T-helper 2 cell (primary cell): ENCODE measurements at places on chromosomes 3 and 15.
A peak's percentile ranks its signal among the peaks of the same experiment; 100 is the strongest.

- no peak for DNase-seq
Measured at GRCh38 chr3:136954251-136954650, 3.5 kb upstream of the IL20RB start.

- DNase-seq = no peak
Measured at GRCh38 chr3:159273608-159274007, 471.8 kb downstream of the MFSD1 start.

GRCh38 chr3:8532251-8532871, 30.7 kb downstream of the LMCD1 start:
- no peak for DNase-seq

- DNase-seq = no peak
Measured at GRCh38 chr3:101847328-101847727, 2.0 kb upstream of the NFKBIZ start.

- DNase-seq = no peak
Measured at GRCh38 chr3:16174976-16175901, 759 bp downstream of the GALNT15 start.

GRCh38 chr3:159974-160373, 36.6 kb upstream of the CHL1 start:
- DNase-seq = no peak

GRCh38 chr3:23760871-23761373, 44.8 kb upstream of the UBE2E1 start:
- DNase-seq = no peak

DNA sequence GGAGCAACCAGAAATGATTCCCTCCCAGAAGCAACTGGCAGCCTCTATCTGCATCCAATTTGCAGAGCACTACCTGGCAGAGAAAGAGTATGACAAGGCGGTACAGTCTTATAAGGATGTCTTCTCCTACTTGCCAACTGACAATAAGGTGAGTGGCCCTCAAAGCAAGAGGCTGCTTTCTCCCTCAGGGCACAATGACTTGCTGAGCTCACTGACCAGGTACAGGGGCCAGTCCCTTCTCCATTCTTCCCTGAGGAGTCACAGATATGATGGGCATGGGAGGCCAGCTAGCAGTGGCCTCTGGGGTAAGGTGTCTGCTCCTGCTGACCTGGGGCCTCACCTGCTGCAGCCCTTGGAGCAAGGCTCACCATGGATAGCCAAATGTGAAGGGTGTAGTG, 20.3 kb downstream of the CSRNP1 start:
- DNase-seq = no peak

DNA sequence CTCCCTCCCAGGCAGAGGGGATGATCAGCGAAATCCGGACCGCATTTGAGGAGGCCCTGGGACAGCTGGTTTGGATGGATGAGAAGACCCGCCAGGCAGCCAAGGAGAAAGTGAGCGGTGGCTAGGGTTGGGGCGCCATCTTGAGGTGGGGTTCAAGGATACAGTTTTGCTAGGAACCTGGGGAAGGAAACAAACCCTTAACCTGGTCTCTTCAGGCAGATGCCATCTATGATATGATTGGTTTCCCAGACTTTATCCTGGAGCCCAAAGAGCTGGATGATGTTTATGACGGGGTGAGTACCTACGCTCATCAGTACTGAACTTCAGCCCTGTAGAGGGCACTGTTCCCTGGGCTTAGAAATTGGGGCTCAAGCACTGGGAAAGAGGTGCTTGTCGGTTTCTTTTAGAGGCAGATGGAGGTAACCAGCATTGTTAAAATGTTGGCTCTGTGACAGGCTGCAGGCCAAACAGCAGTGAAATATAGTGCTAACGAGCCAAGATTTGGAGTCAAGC, 9.6 kb upstream of the PSMD2 start:
- peak; percentile 51 for DNase-seq

GRCh38 chr3:27714692-27715453, 7.2 kb downstream of the EOMES start:
- no peak for DNase-seq

GRCh38 chr15:99084965-99085364, 19.9 kb upstream of the SYNM start:
- DNase-seq = no peak

DNA sequence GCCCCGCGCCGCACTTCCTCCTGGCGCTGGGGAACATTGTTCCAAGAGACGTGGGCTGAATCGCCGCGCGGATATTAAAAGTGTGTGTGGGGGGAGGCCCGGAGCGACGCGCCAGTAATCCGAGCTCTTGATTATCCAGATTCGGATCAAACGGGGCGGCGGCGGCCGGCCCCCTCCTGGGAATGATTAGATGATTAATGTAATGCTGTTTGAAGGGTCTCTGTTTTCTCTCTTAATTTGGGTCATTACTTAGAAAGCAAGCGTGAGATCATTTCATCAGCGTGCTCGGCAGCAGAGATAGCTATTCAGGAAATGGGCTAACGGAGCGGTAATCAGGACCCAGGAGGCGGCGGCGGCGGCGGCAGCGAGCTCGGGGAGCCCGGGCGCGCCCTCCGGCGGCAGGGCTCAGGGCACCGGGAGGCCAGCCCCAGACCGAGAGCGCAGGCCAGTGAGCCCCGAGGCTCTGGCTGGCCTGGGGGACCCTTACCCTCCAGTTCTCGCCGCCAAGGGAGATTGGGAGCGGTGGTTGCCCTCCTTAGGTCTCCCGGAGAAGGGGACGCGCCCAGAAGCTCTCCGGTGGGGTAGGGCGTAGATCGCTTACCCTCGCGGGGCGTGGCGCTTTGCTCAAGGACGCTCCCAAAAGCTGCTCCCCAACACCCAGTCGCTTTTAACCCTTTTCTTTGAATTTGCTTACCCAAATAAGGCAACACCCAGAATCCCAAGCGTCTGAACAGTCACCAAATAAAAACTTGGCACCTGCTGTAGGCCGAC, 4.5 kb downstream of the FEZF2 start:
- DNase-seq = no peak

DNA sequence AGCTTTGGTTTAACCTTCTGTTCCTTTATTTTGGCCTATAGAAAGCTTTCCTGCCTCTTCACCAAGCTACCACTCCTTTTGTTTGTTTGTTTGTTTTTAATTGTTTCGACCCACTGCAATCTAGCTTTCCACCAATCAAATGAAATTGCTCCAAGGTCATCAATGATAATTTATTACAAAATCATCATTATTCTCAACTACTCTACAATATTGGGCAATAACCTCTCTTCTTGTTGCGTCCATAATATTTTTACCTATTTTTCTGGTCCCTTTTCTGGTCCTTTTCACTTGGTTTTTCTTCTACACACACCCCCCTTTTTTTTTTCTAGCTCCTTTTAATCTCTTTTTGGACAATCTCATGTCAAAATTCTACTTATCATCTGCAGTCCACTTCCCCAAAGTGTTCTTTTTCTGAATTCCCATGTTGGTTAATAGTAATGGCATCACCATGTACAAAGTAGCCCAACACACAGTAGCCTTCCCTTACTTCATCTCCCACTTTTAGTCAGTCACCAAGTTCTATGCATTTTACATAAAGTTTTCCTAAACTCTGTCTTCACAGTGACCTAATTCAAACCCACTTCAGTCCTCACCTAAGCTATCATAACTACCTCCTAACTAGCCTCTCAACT, 11.0 kb upstream of the ANKRD28 start:
- no peak for DNase-seq

DNA sequence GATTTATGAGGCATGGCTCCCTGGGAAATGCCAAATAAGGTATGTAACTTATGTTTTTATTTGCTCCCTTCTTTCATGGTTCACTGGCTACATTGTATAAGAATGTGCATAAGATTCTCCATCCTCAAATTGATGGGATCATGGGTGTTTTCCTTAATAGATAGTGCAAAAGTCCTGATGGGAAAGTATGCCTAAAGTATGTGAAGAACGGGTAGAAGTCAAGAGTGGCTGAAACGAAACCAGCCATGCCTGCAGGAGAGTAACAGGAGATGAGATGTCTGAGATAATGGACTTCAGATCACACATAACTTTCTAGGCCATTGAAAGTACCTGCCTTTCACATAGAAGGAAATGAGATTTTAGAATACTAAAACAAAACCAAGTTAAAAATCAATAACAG, 56.5 kb downstream of the ZBBX start:
- DNase-seq = no peak

DNA sequence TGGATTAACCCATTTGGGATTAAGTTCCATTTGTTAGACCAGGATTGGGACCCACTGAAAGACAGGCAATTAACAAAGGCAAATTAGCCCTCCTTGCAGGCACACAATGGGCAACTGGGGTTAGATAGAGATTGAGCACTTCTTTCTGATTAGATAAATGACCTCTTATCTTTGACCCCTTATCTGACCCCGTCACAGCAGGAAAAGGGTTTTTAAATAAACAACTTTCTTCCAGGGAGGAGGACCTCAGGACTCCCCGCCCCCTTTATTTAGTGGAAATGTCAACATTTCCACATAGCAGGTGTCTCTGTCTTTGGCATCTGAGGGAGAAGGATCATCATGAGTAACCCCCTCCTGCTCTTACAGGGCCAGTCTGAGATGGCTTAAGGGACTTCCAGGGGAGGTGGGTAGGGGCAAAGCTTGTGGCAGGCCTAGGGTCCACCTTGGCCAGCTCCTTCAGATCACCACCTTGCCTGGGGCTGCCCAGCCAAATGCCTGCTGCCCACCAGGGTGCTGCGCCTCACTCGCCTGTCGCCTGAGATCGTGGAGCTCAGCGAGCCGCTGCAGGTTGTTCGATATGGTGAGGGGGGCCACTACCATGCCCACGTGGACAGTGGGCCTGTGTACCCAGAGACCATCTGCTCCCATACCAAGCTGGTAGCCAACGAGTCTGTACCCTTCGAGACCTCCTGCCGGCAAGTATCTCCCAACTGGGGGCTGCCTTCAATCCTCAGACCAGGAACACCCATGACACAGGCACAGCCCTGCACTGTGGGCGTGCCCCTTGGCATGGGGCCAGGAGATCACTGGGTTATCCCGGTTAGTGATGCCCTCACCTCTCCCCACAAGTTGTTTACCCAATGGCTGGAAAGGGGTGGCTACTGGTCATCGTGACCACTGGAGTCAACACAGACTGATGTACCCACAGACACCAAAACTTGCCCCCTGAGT, 2.6 kb upstream of the WDR6 start:
- DNase-seq = no peak

GRCh38 chr3:142489572-142490323, 41.9 kb upstream of the XRN1 start:
- DNase-seq = no peak

- DNase-seq = no peak
Measured at GRCh38 chr3:35528728-35529127, 110.6 kb upstream of the ARPP21 start.

DNA sequence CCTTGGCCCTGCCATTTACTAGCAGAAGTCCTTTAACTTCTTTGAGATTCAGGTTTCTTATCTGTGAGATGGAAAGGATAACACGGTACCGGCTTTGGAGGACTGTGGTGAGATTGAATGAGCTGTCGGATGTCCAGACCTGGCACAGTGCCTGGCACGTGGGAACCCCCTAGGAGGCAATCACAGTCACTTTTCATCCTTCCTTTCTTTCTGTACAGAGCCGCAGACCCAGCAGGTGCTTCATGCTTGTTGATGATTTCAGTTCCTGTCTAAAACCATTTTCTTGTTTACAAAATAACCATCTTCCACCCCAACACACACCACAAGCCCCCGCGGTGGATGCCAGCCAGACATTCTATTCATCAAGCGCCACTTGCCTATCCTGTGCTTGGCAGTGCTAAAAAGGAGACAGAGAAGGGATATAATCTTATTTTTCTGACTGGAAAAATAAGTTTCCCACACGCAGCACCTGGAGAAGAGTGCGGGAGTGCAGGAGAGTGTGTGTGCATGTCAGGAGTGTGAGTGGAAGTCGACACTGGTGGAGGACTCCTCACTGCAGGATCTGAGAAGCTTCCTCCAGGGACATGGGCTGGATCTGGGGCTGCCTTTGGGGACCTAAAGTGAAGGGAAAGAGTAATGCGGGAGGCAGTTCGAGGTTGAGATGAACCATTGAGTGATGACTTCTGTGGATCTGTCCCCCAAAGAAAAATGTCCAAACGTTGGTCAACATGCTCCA, 85.7 kb downstream of the ST6GAL1 start:
- DNase-seq = peak; percentile 33

GRCh38 chr3:4986175-4986781, 7.0 kb downstream of the BHLHE40 start:
- DNase-seq = no peak

GRCh38 chr3:172478116-172478515, 29.9 kb upstream of the GHSR start:
- DNase-seq = no peak

DNA sequence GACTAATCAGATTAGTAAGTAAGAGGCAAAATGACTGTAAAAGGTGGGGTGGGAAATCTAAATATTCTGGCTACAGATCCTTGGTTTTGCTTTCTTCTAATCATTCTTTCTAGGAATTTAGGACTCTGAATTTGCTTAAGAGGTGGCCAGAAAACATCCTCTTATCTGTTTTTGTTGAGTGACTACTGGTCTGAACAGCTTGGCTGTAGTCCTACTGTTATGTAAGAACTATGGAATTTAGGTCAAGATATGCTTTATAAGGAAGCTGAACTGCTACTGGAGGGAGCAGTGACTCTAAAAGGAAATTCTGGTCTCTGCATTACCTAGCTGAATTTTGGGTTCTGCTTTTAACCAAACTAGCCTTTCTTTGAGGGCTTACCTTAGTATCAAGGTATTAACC, 33.5 kb upstream of the CSPG5 start:
- no peak for DNase-seq

DNA sequence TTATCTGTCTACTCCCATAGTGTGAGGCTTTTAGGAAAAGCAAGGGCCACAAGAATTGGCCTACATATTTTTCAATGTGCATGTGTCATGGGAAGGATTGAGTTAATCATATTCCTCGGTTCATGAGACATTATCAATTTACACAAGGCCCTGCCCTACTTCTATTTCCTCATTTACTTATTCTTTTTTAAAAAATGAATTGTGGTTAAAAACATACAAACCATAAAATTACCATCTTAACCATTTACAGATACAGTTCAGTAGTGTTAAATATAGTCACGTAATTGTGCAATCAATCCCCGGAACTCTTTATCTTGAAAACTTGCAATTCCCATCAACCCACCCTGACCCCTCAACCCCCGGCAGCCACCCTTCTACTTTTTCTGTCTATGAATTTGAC, 284.0 kb upstream of the GADL1 start:
- DNase-seq = no peak

DNA sequence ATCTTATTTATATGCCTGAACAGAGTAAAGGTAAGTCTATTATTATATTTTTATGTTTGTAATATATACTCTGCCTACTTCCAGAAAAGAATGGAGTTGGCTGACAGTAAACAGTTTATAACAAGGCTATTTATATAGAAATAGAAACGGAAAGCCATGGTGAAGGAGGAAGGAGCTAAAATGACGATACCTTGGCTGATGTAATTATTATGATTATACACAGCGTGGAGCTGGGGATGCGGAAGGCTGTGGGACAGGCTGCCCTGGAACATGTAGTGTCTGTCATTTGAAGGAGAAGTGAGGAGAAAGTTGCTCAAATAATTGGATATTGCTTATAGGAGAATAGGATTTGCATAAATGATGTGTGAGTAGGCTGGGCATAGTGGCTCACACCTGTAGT, 37.8 kb downstream of the CEMIP start:
- no peak for DNase-seq
